ENCODE measurements at places on chromosomes 16 and 17.

GRCh38 chr16:22915003-22915402 is 101.0 kb downstream of the HS3ST2 start:
- no peak for DNase-seq

DNA sequence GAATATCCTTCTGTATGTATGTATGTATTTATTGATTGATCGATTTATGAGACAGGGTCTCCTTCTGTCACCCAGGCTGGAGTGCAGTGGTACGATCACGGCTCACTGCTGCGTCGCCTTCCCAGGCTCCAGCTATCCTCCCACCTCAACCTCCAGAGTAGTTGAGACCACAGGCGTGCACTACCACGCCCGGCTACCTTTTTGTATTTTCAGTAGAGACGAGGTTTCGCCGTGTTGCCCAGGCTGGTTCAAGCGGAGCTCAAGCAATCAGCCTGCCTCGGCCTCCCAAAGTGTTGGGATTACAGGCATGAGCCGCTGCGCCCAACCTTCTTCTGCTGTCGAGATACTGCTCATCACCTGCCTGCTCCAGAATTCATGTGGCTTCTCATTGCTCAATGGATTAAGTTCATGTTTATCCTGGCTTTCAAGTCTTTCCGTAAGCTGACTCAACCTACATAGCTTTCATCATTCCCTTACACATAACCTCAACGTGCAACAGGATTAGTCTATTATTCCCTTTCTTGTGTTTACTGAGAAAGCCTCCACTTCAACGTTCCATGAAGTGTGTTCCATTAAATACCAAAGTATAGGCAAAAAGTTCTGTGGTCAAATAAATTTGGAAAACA is 13.6 kb downstream of the TAC4 start:
- DNase-seq, result no peak

DNA sequence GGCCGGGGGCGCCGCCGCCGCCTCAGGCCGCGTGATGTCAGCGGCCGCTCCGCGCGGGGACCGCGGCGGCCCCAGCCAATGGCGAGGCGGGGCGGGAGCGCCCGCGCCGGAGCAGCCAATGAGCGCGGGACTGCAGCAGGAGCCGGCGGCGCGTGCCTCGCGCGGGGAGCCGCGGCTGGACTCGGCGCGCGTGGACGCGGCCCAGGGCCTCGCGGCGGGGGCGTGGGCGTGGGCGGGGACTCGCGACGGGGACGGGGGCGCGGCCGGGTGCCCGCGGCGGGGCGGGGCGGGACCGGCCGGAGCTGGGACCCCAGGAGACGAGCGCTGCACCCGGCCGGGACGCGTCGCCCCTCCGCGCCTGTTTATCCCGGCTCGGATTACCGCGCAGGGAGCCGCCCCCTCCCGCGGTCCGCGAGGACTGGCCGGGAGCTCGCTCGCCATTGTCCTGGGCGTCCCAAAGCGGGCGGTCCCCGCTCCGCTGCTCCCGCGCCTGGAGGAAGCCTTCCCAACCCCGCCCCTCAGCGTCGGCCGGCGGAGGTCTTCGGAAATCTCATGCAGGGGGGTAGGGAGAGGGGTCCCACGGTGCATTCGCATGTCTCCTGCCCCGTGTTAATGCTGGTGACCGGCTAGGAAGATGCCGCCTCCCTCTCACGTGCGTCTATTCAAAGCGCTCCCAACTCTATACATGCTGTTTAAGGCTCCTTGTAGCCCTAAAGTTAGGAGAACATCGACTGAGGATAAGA is at the start of gene RNF157:
Gene RNF157 (minus strand): TSS at position 33 of the 743 bp plus-strand sequence. CDS start 253 bp downstream, outside the sequence.
- DNase-seq, result peak; percentile 72

- no peak for DNase-seq
Measured at GRCh38 chr17:77266891-77267341, 126.1 kb downstream of the SEC14L1 start.

DNA sequence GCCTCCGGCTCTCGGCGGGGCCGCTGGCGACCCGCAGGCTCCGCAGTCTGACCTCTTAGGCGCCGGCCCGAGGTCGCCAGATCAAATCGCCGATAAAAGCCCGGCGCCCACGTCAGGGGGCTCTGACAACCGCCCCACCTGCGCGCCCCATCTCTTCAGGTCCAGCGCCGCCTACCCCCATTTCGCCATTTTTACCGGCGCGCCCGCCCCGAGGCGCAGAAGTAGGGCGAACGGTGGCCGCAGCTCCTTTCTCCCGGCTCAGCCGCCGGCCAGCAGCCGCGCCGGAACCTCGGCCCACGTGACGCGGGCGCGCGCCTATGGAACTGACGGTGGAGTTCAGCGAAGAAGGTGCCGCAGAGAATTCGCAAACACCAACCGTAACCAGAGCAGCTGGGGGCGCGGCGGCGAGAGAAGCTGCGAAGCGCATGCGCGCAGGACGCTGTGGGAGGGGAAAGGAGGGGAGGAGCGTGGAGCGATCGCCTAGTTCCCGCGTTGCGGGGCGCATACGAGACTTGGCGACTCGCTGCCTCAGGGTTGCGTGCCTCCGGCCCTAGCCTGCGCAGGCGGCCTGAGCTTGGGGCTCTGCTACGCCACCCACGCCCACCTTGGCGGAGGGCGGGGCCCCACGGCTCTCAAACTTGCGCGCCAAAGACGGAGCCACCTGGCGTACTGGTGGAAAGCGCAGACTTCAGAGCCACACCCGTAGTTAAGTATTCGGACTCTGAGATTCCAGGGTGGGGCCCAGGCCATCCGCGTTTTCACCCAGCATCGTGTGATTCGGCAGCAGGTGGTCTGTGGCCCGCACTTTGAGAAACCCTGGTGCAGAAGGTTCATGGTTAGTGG is at the start of gene TRIM37:
Gene TRIM37 (minus strand): TSS at position 418 of the 843 bp plus-strand sequence. CDS start 419 bp downstream, outside the sequence.
- DNase-seq, result peak; percentile 99

DNA sequence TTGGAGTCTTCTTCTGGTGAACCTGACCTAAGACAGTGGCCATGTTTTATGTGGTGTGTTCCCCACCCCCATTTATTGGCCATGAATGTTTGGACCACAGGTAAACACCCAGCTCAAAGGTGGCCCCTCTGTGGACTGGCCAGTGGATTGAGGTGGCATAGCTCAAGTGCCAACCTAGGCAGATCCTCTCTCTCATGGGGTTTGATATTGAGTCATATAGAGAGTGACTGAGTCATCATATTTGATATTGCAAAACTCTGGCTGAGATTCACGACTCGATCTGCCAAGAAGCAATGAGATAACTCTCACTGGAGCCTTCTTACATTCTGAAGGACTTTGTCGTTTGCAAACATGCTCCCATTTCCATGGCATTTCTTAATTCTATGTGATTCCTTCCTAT is 10.5 kb upstream of the TEKT3 start:
- DNase-seq, result no peak

DNA sequence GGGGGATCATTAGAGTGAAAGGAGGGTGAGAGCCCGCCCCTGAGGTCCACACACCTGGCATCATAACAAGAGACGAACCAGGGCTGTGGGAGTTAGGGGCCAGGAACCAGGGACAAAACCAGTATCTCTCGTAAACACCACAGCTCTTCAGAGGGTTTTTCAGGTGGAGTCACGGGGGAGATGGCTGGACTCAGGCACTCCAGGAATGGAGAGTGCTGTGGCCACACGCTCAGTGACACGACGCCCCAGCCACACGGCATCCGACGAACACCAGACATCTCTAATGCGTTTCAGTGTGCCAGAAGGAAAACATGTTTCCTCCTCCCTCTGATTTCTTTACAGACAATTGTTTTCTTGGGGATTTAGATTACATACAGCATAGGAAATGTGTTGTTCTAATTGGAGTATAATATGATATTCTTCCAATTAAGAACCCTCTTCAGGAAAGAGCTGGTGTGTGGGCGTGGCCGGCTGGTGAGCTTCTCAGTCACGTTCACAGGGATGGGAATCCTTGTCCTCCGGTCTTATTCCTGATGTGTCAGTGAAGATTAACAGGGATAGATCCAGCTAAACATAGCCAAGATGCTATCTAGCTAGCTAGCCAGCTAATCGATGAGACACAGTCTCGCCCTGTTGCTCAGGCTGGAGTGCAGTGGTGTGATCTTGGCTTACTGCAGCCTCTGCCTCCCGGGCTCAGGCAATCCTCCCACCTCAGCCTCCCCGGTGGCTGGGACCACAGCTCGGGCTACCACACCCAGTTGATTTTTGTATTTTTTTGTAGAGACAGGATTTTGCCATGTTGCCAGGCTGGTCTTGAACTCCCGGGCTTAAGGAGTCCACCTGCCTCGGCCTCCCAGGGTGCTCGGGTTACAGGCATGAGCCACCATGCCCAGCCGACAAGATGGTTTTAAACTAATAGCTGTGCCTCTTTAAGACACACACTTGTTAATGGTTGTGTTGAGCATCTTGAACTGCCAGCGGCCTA is 98.6 kb downstream of the BANP start:
- no peak for DNase-seq

- DNase-seq, result no peak
Measured at GRCh38 chr17:49370971-49371834, 9.2 kb upstream of the ZNF652 start.

All from right hindlimb (tissue), 1 donor.